ENCODE measurements at places on chromosomes 11 and 22.

- no peak for DNase-seq
Measured at GRCh38 chr11:111843661-111844060, 27.7 kb downstream of the ALG9 start.

GRCh38 chr11:10701982-10702381 lies 8.4 kb upstream of the IRAG1 start:
- no peak for DNase-seq

- DNase-seq = no peak
Measured at GRCh38 chr11:74468936-74469335, 1.6 kb upstream of the KCNE3 start.

DNA sequence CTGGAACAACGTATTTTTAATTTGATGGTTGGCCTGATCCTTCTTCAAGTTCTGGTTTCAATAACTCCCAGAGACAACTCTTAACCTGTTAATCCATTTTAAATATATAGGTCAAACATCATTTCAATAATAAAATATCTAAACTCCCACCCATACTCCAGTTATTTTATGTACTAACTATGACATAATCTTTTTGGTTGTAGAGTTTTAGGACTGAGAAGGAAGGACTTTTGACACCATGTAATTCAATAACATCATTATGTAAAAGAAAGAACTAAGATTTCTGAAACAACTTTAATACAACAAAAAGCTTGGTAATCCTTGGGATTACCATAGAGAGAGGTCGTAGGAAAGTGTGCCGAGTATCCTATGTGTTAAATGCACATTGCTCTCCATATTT lies 31.5 kb downstream of the VSIG10L2 start:
- no peak for DNase-seq

DNA sequence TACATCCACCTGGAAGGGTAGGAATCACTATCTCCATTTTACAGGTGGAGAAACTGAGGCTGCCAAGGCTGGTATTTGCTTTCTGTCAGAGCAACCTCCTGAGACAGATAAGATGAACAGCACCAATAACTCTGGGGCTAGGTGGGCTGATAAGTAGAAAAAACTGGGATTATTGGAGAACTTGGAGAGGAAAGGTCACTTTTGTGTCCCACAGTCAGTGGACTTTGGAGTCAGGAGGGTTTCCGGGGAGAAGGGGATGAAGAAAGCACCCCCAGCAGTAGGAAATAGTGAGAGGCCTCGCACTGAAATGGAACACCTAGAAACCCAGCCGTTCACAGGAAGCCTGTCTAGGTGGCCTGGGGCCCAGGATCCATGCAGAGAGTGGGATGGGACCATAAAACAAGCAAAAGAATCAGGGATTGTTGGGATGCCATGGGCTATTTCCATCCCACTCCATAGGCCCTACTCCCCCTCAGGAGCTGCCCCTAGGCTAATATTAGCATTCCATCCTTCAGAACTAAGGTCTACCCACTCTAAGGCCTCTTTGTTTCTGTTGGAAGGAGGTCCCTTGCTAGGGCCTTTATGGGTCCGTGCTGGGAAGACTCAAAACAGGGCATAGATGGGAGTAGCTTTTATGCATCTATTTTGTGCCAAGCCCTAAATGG lies 31.0 kb upstream of the FCHSD2 start:
- no peak for DNase-seq

- no peak for DNase-seq
Measured at GRCh38 chr11:15333407-15333806, 218.7 kb downstream of the INSC start.

- DNase-seq = no peak
Measured at GRCh38 chr11:34366522-34366921, 8.7 kb upstream of the ABTB2 start.

DNA sequence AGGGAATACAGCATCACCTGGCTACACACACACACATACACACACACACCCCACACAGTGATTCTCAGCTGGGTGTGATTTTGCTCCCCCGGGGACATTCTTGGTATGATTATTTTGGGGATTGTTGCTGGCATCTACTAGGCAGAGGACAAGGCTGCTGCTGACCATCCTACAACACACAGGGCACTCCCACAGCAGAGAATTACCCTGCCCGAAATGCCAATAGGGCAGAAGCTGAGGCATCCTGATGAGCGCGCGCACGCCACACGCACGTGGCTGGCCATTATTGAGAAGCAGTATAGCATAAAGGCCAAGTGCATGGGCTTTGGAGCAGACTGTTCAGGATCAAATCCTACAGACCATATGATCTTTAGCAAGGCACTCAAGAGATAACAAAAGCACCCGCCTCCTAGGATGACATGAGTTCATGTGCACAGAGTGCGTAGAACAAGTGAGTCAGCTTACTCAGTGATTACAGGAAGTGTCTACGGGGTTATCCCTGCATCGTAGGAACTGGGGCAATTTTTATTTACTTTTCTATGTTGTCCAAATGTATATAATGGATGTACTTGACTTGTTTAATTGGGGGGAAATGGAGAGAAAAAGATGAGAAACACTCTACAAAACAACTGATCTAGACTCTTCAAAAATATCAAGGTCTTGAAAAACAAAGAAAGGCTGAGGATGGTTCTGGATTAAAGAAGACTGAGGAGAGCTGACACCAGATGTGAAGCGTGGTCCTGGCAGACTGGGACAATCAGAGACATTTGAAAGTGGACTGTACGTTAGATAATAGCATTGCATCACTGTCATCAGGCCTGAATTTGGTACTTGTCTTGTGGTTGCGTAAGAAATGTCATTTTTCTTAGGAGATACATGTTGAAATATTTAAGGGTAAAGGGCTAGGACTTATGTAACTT lies 7.2 kb upstream of the EHD1 start:
- no peak for DNase-seq

DNA sequence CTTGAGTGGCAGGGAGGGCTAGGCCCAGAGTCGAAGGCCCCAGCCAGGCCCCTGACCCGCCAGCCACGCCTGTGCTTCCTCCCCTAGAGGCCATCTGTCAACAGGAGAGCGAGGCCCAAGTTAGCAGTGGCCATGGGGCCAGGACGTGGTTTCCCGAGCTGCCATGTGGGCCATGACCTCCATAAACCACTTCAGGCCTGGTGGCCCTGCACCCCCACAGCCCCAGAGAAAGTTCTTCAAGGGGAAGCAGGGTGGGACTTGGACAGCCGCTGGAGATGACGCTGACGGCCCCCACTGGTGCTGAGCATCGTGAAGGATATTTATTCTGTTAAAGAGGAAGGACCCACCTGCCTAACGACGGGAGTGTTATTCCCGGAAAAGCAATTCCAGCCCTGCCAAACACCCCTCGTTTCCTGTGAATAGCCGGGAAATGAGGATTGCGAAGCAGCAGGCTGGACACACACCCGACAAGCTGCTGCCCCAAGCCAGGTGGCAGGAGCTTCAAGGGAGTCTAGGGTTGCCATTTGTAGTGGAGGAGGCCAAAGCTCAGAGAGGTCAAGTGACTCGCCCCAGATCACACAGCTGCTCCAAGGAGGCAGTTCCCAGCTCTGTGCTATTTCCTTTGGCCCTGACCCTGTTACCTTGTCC lies 12.8 kb downstream of the PRR5 start:
- no peak for DNase-seq
